Metanephros (tissue), 2 donors: ENCODE measurements at places on chromosomes 13 and 19. TPM values are rescaled to one million over a fixed set of nuclear protein-coding genes. Genes with fewer than 3 reads are reported as not detected.

WDR62 gene
- 3.2 TPM for total RNA-seq

ITGBL1 gene
- total RNA-seq, result 2.6 TPM

KIRREL2 gene
- 3.9 TPM for total RNA-seq

ATP8B3 gene
- 1.9 TPM for total RNA-seq

MEIS3 gene
- total RNA-seq, result 25.0 TPM

PTH2 gene
- total RNA-seq, result not detected

DDX49 gene
- 43.4 TPM for total RNA-seq

CLEC4M gene
- total RNA-seq, result 2.7 TPM

ZNF154 gene
- 24.1 TPM for total RNA-seq
